ENCODE measurements at places on chromosomes 13 and 19. TPM values are rescaled to one million over a fixed set of nuclear protein-coding genes. Genes with fewer than 3 reads are reported as not detected.
A peak's percentile ranks its signal among the peaks of the same experiment; 100 is the strongest.

- peak; percentile 76 for DNase-seq
Observed at GRCh38 chr19:10193790-10194499, 808 bp downstream of the DNMT1 start.

- DNase-seq: no peak
Observed at GRCh38 chr13:113110048-113110851, 4.7 kb downstream of the F7 start.

GRCh38 chr13:112569821-112570220, 18.1 kb downstream of the TUBGCP3 start:
- DNase-seq: no peak

DNA sequence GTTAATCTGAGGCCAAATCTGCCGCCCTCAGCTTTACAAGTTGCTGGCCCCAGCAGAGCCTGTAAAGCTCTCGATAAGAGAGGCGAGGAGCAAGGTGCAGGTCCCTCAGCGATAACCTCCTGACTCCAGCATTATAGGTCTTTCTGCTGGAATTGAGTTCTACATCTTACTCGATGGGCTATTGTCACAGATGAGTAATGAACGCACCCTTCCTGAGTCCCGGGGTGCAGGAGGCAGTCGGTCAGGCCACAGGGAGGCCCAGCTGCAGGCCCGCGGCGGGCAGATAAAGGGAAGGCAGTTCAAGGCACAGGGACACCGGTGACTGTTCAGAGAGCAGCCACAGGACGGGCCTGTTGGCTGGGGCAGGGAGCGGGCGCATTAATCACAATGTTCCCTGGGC, 157.6 kb upstream of the OBI1 start:
- no peak for DNase-seq

GRCh38 chr19:3369337-3370213, 3.2 kb downstream of the NFIC start:
- peak; percentile 63 for DNase-seq

GRCh38 chr13:98576200-98576945, 534 bp downstream of the STK24 start:
- no peak for DNase-seq

DNA sequence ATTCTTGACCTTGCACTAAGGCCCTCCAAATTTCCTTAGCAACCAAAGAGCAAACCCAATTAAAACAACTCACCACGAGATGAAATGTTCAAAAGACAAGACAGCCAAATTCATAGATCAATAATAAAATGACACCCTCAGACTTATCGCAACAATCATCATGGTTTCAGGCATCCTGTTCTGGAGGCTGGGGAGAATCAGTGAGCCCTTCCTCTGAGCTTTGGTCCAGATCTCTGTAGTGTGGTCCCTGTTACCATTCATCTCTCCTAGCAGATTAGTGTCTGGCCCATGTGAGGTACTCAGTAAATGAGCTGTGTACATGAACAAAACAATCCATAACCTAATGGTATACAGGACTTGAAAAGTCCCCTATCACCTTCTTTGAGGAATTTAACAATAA, 12.2 kb downstream of the LCP1 start:
- DNase-seq: no peak

- peak; percentile 87 for DNase-seq
Observed at GRCh38 chr19:36771261-36772231, 1.1 kb downstream of the ZNF850 start.

DNA sequence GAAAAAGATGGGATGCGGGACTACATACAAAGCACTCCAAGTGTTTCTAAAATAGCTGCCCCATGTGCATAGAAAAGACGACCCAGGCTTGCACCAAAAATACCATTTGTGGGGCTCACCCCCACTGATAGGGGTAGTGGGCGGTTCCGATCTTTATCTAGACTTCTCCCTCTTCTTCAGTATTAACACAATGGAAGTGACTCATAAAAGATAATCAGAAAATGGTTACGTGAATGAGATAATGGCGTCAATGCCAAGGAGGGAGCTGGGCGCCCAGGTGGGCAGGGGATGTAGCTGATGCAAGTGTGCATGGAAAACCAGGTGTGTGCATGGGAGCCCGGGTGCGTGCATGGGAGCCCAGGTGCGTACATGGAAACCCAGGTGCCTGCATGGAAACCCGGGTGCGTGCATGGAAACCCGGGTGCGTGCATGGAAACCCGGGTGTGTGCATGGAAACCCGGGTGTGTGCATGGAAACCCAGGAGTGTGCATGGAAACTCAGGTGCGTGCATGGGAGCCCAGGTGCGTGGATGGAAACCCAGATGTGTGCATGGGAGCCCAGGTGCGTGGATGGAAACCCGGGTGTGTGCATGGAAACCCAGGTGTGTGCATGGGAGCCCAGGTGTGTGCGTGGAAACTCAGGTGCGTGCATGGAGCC, 32.7 kb downstream of the LAMP1 start:
- DNase-seq: no peak

- DNase-seq: no peak
Observed at GRCh38 chr13:21932996-21933395, 262.1 kb downstream of the FGF9 start.

- DNase-seq: peak; percentile 20
Observed at GRCh38 chr19:45117167-45117594, 24.2 kb downstream of the PPP1R37 start.

GRCh38 chr13:27622102-27622820, 569 bp downstream of the POLR1D start:
- DNase-seq: peak; percentile 13

DNA sequence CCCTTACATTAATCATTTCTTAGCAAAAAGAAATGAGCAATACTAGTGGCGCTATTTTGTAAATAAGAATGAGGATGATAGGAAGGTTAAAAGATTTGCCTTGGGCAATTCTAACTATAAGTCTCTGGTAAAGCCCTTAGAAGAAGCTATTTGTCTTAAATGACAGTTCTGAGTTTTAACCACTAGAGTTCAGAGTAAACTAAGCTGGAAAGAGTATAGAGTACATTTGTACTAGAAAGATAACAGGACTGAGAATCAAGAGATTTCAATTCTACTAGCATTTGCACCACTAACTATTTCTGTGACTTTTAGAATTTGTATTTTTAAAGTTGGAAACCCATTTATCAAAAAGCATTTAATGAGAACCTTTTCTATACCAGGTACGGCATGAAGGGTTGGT, 750.3 kb downstream of the OLFM4 start:
- DNase-seq: no peak

- peak; percentile 59 for DNase-seq
Observed at GRCh38 chr19:5615756-5616327, 6.7 kb downstream of the SAFB2 start.

DNA sequence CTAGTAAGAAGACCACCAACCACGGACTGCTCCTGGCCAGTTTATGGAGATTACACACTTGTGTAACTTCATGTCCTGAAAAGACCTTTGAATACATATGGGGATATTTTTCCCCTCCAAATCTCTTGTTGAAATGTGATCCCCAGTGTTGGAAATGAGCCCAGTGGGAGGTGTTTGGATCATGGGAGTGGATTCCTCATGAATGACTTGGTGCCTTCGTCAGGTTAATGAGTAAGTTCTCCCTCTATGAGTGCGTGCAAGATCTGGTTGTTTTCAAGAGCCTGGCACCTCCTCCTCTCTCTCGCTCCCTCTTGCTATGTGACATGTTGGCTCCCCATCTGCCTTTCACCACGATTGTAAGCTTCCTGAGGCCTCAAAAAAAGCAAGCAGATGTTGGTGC, 769.0 kb upstream of the SLITRK1 start:
- DNase-seq: peak; percentile 85

DNA sequence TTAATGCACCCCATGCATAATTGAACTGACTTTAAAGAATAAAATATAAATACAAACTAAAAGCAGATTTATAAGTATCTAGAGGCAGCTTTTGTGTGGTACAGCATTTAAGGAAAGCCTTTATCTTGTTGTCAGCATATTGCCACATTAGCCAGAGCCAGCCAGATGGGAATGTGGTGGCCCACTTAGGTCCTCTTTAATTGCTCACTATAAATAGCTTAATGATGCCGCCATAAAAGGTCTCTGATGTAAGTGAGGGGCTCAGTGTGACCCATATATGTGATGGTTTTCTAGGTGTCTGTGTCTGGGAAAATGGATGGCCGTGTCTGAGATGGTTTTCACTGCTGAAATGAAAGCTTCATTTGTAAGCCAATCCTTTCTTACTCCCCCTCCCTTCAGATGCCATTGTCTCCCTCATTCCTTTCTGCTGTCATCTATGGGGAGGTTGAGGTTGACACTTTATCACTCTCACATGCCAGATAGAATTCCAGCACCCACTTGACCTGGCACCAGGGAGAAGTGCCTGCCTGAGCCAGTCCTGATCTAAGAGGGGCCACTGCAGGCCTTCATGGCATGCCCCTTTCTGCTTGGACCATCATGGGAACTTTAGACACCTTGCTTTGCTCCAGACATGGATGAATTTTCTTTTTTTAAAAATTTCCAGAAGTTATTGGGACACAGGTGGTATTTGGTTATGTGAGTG, 135.3 kb downstream of the MTUS2 start:
- DNase-seq: no peak

DNA sequence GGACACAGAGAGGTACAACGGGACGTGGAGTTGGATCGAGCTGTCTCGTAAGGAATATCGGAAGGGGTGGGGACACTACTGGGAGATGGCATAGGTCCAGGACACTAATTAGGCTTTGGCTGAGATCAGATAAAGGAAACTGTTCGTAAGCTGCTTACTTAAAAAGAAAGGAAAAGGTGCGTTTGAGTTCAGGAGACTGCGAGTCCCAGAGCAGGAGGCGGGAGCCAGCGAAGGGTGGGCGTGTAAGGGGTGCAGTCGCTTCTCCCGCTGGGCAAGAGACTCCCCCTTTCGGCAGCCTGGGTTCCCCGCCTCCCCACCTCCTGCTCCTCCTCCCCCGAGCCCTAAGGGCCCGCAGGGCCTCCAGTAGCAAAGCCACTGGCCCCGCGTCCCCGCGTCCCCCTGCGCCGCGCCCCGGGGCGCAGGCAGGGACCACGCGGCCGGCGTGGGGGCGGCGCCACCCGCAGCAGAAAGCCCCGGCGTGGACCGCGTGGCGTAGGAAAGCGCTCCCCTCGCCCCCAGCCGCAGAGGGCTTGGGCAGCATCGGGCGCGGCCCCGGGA, 547 bp downstream of the ABCC4 start:
- DNase-seq: peak; percentile 67

- no peak for DNase-seq
Observed at GRCh38 chr13:43816401-43816889, 29.7 kb upstream of the ENOX1 start.

GRCh38 chr13:30851697-30852096, 54.4 kb upstream of the MEDAG start:
- DNase-seq: no peak

GRCh38 chr13:110307767-110308655, 927 bp downstream of the COL4A2 start:
- peak; percentile 59 for DNase-seq

ZNF66 gene
- total RNA-seq: 2.0 TPM

FCHO1 gene
- 0.28 TPM for total RNA-seq

STARD13 gene
- total RNA-seq: 46.9 TPM

ZNF253 gene
- 3.6 TPM for total RNA-seq

ANGPTL8 gene
- total RNA-seq: not detected

OR7C1 gene
- total RNA-seq: not detected

NRTN gene
- 0.18 TPM for total RNA-seq

MAN2B1 gene
- 10.6 TPM for total RNA-seq

FBXO27 gene
- total RNA-seq: under 0.01 TPM

C1QTNF9 gene
- under 0.01 TPM for total RNA-seq

ADGRE3 gene
- not detected for total RNA-seq

HCN2 gene
- total RNA-seq: 0.72 TPM

KLK12 gene
- not detected for total RNA-seq

SIGLEC5 gene
- not detected for total RNA-seq

Measured in IMR-90 (cell line).